Activated CD8-positive, alpha-beta memory T cell treated with anti-CD3 and anti-CD28 coated beads for 4 hours (primary cell): ENCODE measurements at places on chromosomes 1 and 21.

- DNase-seq = no peak
Observed at GRCh38 chr1:63968663-63969440, 195.0 kb downstream of the ROR1 start.

DNA sequence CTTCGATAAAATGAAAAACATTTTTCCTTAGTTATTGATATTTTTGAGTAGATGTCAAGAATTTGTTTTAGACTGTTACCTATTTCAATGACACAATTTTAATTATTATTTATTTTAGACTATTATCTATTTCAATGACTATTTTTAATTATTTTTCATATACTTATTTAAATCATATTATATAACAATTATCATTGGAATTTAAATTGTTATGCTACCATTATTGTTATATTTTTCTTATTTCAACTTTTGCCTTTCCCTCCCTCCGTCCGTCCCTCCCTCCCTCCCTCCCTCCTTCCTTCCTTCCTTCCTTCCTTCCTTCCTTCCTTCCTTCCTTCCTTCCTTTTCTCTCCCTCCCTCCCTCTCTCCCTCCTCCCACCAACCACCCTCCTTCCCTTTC lies 229.3 kb downstream of the GRIK1 start:
- DNase-seq = no peak

- DNase-seq = no peak
Observed at GRCh38 chr21:38267136-38267755, 10.5 kb downstream of the KCNJ15 start.

GRCh38 chr1:231465051-231465450 lies 43.0 kb upstream of the EGLN1 start:
- no peak for DNase-seq

GRCh38 chr1:198713081-198713480 lies 74.2 kb downstream of the PTPRC start:
- no peak for DNase-seq

GRCh38 chr1:26279456-26280332 lies at the start of gene SH3BGRL3:
Gene SH3BGRL3, plus strand, starts transcription at chr1:26280086. Its CDS starts 70 bp downstream, at chr1:26280156.
- DNase-seq = peak; percentile 67

- DNase-seq = no peak
Observed at GRCh38 chr1:9439074-9439761, 100.0 kb upstream of the SLC25A33 start.

DNA sequence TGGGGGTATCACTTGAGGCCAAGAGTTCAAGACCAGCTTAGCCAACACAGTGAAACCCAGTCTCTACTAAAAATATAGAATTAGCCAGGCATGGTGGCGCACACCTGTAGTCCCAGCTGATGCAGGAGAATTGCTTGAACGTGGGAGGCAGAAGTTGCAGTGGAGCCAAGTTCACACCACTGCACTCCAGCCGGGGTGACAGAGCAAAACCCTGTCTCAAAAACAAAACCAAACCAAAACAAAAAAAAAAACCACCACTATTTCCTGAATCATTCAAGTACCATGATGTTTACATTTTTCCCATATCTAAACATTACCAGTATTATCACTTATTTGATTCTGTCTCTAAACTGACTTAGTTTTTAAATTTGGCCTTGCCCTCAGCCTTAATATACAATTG lies 29.5 kb downstream of the TUT4 start:
- DNase-seq = no peak

DNA sequence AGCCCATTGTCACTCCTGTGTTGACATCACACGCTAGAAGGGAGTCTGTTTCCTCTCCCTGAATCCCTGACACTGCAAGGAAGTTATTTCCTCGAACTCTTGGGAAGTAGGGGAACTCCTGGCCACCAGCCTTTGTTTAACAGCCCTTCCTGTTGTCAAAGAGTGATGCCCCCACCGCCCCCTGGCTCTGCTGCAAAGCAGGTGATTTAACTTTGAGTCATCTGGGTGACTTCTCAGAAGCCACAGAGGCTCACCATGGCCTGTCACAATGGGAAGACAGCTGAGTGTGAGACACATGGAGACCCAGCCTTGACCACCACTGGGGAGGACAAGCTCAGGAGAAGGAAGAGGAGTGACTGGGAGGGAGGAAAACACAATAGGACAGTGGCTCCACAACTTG lies 182.8 kb downstream of the PSMG1 start:
- no peak for DNase-seq

DNA sequence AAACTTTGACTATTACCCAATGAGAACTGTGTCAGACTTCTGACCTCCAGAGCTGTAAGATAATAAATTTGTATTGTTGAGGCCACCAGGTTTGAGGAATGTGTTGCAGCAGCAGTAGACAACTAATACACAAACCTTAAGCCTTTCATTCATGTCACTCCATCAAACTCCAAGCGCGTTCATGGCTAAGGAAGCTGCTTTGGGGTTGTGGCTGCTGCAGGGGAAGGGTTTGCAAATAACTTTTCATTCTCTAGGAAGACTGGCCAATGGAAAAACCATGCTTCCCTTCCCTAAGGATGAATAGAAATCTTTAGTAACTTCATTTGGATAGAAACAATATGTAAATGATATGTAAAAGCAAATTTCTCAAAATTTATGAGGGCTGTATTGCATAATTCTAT lies 170.4 kb downstream of the RHOU start:
- DNase-seq = no peak

- DNase-seq = no peak
Observed at GRCh38 chr1:244449936-244450508, 1.7 kb downstream of the ADSS2 start.

DNA sequence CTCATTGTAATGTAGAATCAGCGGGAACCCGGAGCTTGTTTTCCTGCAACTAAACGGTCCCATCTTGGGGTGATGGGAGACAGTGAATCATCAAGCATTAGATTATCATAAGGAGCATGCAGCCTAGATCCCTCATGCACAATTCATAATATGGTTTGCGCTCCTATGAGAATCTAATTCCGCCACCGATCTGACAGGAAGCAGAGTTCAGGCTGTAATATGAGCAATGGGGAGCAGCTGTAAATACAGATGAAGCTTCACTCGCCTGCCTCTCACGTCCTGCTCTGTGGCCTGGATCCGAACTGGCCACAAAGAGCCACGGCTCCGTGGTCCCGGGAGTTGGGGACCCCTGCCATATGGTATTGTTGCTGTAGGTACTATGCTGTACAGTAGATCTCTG lies 1.6 kb downstream of the IFI44 start:
- no peak for DNase-seq

- no peak for DNase-seq
Observed at GRCh38 chr1:169486281-169487051, 722 bp upstream of the SLC19A2 start.

DNA sequence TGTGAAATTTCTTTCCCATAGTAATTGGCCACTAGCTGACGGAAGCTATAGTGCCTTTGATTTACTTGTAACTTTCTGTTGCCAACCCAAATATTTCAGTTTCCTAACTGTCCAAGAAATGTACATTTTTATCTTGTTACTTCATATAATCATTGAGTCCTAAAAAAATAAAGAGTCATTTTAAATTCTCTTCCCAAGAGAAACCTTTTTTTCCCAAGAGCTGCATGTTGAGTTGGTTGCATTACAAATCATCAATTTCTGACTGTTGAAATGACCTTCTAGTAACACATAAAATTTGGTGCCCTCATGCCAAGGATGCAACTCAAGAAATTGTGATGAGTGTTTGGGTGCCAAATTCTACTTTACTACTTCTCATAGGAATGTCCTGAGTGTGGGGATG lies 61.0 kb downstream of the HMCN1 start:
- no peak for DNase-seq

DNA sequence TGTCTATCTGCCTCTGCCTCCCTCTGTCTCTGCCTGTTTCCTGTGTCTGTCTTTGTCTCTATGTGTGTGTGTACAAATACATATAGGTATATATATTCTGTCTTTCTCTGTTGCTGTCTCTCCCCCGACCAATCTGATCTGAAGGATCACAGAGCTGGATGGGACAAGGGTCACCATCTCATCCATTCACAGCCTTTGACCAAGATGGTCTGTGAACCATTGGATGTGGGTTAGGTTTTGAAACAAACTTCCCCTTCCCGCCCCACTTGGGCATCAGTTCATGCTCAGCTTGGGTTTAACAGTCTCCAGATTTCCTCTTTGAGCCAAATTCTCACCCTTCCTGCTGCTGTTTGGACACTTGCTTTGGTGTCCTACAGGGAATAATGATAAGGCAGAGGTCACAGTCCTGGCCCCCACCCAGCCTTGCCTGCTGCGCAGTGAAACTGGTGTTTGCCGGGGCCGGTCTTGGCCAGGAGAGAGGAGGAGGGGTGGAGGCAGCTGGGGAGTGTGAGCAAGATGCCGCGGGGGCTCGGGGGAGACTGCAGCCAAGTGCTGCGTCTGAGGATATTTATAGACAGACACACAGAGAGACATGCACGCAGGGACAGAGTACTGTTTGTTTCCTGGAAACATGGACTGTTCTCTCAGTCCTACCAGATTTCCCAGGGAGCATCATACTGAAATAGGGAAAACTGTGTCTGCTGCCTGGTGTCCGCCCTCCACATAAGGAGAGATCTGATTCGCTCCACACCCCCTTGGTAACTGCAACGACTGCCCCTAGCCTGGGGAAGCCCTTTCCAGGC lies 27.0 kb upstream of the BTG2 start:
- no peak for DNase-seq

GRCh38 chr21:42421018-42421793 lies 17.5 kb downstream of the UBASH3A start:
- no peak for DNase-seq

DNA sequence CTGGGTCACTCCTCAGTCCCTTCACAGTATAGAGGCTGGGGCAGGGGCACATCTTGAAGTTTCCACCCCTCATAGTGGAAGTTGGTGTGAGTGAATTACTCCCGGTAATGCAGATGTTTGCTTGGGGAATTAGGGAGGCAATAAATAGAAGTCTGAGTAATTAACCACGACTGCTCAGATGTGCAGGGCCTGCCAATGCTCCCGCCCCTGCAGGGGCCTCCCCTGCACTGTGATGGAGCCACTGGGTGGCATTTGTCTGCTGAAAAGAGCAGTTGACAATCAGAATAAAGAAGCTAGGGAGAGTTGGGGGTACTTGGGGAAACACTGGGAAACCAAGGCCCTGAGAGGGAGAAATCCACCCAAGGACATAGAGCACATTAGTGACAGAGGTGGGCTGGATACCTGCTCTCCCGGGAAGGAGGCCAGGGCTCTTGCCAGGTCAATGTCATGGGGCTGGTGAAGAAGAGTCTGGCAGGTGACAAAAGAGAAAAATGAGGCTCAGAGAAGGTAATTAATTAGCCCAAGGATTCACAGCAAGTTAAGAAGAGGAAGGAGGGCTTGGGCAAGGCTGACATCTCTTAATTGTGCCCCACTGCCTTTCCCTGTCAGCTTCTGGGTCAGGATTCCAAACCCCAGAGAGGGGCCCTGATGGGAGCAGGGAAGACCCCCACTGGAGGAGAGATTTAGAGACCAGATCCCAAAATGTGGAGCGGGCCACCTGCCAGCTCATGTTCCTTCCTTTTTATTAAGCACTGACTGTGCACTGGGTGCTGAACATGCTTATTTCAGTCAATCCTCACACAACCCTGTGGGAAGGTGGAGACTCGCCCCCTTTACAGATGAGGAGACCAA lies 436.2 kb downstream of the MATN1 start:
- no peak for DNase-seq

DNA sequence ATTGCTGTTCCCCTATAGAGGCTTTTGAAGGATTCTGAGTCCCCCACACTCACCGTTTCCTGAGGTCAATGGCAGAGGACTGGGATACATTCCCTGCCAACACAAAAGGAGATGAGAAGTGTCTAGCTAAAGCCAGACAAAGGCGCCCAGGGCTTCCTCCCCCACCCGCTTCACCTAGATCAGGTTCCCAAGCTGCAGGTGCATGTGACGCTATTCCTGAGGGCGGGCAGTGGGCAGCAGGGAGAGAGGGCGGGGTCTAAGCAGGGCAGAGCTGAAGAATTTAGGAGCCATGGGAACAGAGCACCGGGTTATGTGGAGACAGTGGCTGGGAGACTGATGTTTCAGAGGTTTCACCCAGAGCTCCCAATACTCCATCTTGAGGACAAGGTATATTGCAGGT lies 6.0 kb upstream of the ARHGEF2 start:
- no peak for DNase-seq

DNA sequence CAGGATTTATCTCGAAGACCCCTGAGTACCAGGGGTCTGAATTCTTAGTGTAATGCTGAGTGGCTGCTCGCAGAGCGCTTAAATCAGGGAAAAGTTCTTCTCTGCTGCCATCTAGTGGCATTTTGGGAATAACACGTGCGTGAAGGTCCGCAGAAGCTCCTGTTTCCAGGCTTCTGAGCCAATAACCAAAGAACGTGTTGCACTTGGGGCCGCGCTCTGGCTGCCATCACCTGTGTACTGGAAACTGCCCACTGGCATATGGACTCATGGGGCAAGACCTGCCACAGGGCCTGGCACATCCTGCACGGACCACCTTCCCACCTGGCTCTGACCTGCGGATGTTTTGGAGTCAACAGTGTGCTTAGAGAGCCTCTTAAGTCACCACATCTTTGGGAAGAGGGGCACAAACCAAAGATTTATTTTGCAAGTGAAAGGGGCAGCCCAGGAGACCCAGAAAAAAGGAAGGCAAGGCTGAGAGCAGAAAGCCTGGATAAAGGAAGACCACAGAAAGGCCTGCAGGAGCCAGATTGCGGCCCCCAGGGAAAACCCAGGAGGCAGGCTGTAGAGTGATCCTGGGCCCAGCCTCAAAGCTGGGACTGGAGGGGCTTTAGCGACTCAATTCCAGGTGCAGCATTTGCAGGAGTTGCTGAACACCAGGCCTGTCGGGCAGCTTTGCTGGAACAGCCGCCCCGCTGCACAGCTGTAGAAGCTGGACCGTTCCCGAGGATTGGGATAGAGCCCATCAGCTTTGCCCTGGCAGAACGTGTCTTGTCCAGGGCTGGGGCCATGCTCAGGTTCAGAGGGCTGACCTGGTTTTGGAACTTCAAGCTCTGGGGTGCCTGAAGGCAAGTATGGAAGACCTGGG lies 13.0 kb downstream of the CHIT1 start:
- peak; percentile 12 for DNase-seq

GRCh38 chr1:81345110-81345509 lies 455.6 kb upstream of the ADGRL2 start:
- no peak for DNase-seq

GRCh38 chr1:65104854-65105534 lies 43.0 kb upstream of the AK4 start:
- DNase-seq = no peak

DNA sequence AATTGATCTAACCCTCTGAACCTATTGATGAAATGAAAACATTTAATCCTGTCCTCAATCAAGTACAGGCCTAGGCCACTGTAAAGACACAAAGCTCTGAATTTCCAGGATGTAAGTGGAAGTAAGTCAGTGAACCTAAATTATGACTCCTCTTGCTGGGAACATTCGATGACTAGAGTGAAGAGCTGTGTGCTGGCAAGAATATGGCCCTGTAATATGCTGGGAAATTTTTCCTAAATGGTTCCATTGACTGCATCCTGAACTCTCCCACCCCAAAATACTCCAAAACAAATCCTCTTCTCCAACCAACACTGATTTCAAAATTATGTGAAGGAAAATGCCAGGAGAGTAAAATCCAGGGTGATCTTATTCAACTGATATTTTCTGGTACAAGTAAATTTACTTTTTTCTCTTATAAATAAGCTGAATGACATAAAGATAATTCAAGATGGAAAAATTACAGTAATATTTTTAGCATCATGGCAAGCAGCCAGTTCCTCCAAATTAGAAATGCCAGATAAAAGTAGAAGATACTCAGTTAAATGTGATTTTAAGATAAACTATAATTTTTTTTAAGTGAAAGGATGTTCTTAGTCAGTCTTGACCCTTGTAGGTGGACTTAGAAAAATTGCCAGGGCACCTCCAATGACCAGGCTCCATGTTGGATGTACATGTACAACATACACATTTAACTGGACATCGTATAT lies 269.4 kb downstream of the PTGER3 start:
- DNase-seq = no peak

GRCh38 chr1:109864047-109864822 lies 46.4 kb upstream of the CSF1 start:
- DNase-seq = no peak
